ENCODE measurements at places on chromosomes 11 and 22.

DNA sequence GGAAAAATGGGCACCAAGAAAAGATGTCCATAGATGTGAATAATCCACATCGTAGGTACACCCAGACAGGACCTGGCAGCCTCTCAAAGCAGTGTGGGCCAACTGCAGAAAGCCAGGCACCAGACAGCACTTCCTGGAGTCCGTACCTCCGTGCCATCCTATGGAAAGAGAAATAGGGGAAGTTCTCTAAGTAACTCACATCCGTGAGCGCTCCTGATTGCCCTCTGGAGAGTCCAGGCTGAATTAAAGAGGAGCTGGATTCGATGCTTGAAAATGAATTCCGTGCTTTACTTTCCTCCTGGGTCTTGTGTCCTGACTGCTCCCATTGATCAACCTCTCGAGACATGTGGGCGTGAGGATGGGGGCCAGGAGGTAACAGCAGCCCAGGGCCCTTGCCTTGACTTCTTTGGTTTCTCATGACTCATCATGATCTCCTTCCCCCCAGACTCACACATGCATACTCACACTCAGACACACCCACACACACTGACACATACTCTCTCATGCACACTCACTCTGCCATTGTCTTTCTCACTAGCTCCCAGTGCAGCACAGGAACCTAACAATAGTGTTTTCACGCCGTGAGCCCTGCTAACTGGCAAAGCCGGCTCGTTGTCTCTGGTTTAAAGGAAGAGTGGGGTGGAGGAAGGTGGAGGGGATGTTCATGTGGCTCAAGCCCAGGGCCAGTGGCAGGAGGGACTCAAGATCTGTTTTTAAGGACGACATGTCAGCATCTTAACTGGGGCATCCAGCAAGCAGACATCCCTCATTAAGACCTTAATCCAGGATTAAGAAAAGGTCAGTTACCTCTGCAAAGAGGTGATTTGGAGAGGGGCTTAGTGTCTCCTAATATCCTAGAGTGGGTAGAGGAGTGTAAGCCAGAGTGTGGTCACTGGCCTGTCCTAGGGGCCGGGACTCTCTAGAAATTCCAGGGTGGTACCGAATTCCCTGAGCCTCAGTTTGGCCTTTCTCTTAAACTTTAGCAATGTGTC, 104.2 kb downstream of the SCN3B start:
- no peak for DNase-seq

GRCh38 chr11:57124505-57124904, 57.2 kb upstream of the LRRC55 start:
- no peak for DNase-seq

- peak; percentile 24 for DNase-seq
These were observed 15.6 kb upstream of the INCENP start for GRCh38 chr11:62108017-62108750.

DNA sequence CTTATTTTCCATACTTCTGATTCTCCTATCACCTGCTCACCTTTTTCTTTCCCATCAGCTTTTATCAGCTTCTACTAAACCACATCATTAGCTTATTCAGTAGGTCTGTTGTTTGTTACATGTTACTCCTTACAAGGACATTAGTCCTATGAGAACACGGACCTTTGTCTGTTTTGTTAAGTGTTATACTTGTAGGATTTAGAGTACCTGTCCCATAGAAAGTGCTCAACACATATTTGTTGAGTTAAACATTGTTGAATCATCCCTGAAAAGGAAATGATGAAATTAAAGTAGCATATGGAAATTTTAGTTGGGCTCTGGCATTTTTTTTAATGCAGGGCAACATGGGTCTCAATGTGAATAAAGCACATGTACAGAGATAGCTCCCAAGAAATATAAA, 222.1 kb upstream of the CARD18 start:
- no peak for DNase-seq

DNA sequence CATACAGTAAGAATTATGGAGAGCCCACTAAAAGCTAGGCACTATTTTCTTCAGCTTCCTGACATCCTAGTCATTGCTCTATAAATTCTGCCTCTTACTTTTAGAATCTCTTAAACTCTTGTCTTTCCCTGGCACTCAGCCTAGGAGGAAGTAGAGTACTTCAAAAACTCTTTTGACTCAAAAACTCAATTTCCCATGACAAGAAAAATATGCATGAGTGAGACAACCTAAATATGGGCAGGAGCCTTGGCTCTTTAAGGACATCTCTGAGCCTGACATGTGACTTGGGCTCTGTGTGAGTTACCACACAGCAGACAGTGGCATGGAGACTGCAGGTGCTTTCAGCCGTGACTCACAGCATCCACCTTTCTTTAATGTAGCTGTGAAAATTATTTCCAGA, 97.5 kb upstream of the CCDC179 start:
- no peak for DNase-seq

- DNase-seq, result no peak
These were observed 46.5 kb downstream of the FCHSD2 start for GRCh38 chr11:73095613-73096012.

GRCh38 chr11:116930177-116930576, 92.8 kb upstream of the APOA1 start:
- DNase-seq, result no peak

DNA sequence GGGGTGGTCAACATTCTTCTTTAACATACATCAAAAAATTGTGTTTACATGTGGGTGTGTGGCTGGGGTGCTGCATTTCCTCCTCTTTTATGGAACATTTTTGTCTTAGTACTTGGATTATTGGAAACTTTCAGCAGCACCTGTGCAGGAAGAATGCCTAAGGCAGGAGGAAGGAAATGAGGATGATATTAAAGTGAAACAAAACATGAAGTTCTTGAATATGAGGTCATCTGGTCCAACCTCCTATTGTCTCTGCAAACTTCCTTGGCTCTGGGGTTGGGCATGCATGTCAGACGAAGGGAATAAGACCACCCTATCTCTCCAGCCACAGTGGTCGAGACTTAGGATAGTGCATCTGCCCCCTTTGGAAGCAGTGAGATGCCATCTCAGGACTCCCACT, 20.6 kb upstream of the OR9Q1 start:
- DNase-seq, result no peak

- DNase-seq, result no peak
These were observed 49.7 kb downstream of the RPL27A start for GRCh38 chr11:8732324-8732670.

GRCh38 chr11:130599073-130599654, 150.7 kb downstream of the ADAMTS15 start:
- DNase-seq, result no peak

GRCh38 chr11:72840780-72841179, 26.6 kb downstream of the ATG16L2 start:
- DNase-seq, result no peak

DNA sequence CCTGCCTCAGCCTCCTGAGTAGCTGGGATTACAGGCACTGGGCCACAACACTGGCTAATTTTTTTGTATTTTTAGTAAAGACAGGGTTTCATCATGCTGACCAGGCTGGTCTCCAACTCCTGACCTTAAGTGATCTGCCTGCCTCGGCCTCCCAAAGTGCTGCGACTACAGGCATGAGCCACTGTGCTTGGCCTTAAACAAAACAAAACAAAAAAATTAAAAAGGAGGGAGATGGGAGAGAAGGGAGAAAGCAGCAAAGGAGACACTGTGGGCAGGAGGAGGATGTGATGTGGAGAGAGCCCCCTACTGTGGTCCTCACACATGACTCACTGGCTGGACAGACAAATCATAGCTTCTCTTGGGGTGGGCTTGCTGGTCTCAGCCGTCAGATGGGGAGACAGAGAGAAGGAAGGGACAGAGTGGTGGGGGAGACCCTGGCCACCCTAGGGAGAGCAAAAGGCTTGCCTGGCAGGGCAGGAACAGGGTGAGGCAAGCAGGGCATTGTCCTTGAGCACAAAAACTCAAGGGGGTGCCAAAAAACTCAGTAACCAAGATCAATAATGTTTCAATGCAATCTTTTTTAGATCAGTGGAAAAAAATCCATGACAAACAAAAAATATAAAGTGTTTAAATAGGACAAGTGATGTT, 31.6 kb downstream of the TPST2 start:
- no peak for DNase-seq

- DNase-seq, result no peak
These were observed 825 bp downstream of the FBXO3 start for GRCh38 chr11:33773404-33773986.

GRCh38 chr11:12051287-12051662, 42.8 kb upstream of the DKK3 start:
- DNase-seq, result no peak

DNA sequence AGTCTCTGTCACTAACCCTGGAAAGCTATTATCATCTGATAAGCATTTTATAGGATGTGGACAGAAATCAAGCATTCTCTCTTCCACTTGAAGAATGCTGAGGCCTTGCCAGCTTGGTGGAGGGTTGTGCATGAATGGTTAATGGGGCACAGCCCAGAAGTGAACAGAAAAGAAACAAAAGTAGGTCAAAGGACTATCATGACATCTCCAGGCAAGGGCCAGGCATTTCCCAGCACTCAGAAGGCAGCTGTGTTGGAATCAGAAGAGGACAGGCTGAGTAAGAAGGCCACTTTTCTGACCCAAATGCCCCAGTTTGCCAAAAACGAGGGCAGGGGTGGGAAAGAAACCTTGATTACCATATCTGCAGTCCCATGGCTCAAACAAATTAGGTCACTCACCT, 12.4 kb downstream of the TENM4 start:
- DNase-seq, result no peak

- no peak for DNase-seq
These were observed 96.2 kb downstream of the PDHX start for GRCh38 chr11:35012467-35013191.

DNA sequence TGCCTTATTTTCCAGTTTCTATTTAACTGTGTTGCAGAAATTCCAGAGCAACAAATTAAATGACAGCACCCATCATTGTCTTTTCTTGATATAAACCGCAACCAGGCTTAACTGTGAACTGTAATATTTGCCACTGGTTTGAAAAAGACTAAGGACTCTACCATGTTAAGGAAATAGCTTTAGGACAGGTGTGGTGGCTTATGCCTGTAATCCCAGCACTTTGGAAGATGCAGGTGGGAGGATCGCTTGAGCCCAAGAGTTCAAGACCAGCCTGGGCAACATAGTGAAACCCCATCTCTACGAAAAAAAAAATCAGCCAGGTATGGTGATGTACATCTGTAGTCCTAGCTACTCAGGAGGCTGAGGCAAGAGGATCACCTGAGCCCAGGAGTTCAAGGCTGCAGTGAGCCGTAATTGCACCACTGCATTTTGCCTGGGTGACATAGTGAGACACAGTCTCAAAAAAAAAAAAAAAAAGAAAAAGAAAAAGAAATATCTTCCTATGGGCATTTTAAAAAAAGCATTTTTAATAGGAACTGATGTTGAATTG, 28.8 kb downstream of the HIRA start:
- DNase-seq, result no peak

- DNase-seq, result no peak
These were observed 279.1 kb downstream of the BRD1 start for GRCh38 chr22:49548356-49549202.

DNA sequence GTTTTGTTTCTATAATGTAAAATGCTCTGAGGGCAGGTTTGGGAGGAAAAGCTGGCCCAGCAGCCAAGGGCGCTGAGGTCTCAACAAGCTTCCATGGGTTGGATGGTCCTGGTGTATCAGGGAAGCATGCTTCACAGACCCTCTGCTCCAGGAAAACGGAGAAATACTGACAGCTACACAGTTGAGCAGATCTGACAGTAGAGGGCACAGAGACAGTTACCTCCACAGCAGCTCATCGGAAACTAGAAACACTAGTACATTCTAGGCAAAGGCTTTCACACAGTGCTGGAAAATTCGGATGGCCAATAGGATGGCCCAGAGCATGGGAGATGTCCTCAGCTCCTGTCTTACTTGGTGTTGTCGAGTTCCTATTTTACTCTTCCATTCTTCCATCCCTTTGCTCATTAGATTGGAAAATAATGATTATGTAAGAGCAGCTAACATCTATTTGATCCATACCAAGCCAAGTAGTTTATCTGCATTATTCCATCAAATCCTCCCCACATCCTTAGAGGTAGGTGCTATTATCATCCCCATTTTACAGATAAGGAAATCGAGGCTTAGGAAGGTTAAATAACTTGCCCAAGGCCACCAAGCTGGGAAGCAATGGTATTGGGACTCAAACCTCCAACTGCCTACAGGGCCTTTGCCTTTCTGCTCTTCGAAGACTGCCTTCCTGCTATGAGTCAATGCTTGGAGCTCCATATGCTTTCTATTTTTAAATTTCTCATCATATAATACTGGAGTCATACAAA, 28.3 kb downstream of the LMO2 start:
- DNase-seq, result no peak

DNA sequence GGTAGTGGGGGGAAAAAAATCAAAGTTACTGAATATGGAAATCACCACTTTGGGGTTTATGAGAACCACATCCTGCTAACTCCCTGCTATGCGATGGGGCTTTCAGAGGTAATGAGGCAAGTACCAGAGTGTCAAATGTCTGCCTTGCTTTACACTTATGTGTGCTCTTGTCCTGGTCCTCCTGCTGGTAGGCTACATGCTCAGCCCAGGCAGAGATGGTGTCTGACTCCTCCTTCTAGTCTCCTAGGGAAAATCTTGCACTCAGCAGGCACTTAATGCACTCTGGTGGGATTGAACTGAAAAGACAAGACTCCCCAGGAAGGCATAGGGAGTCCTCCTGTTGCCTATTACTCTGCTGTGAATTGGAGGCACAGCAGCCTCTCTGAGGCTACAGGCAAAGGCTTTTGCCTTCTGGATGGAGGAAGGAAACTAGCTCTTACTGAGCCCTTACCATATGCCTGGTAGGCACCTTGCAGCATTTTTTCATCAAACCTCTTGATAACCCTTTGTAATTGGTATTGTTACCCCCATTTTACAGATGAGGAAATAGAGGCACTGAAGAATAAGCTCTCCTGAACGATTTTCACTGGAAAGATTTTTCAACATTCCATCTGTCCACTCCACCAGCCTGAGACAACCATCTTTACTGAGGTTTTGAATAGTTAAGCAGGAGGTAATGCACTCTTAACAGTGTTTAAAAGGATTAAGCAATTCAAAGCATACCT, 132.1 kb upstream of the PAX6 start:
- no peak for DNase-seq

DNA sequence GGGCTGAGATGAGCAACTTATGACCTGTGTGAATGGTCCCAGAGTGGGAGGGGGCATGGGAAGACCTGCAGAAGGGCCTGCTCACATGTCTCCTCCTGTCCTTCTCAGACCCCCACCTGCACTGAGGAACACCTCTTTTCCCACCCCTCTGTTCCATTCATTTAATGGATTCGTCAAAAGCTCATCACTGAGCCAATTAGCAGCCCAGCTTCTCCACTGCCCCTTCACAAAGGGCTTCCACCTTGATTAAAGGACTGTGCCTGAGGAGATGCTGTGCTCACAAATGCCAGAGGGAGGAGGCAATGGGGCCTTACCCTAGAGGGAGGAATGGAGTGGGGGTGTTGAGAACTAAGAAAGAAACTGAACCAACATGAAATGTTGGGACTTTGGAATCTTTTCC, 14.0 kb upstream of the CDON start:
- no peak for DNase-seq

- DNase-seq, result no peak
These were observed 75.8 kb upstream of the SESN3 start for GRCh38 chr11:95306801-95307200.

- no peak for DNase-seq
These were observed 93.1 kb downstream of the CWC15 start for GRCh38 chr11:94880216-94880615.

DNA sequence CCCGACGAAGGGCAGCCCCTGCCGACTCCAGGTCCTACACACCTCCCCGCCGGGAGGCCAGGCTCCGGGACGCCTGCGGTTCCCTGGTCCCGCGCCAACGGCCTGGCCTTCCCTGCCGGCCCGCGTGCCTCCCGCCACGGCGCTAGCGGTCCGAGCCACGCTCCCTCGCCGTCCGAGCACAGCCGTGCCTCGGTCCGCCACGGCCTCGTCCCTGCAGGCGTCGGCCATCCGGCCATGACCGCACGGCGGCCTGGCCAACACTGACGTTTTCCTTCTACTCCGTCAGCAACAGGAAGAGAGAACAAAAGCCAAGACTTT, 532 bp downstream of the EIF4G2 start:
- no peak for DNase-seq

All from activated T-cell treated with anti-CD3 and anti-CD28 coated beads for 24 hours (primary cell).